IMR-90 (cell line): ENCODE measurements at places on chromosomes 3 and 15. TPM values are rescaled to one million over a fixed set of nuclear protein-coding genes. Genes with fewer than 3 reads are reported as not detected.

- DNase-seq = no peak
Observed at GRCh38 chr3:77411334-77411733, 371.4 kb downstream of the ROBO2 start.

Gene PP2D1
- total RNA-seq = not detected in 2 replicates

DNA sequence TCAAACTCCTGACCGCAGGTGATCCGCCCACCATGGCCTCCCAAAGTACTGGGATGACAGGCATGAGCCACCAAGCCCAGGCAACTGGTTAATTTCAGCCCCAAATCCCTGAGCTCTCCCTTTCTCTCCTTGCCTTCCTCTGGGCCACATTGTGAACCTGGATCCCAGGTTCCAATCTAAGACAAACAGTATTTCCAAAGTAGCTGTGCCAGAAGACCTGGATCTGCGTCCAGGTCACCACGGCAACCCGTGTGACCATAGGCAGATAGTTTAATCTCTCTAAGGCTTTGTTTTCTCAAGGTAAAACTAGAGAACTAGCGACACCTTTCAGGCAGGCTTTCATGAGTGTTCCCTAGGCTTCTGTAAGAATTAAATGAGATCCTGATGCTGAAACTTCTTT, 5.9 kb upstream of the RBPMS2 start:
- no peak for DNase-seq

- no peak for DNase-seq
Observed at GRCh38 chr3:127546554-127546953, 44.0 kb downstream of the TPRA1 start.

- no peak for DNase-seq
Observed at GRCh38 chr15:78761020-78761419, 50.2 kb downstream of the ADAMTS7 start.

DNA sequence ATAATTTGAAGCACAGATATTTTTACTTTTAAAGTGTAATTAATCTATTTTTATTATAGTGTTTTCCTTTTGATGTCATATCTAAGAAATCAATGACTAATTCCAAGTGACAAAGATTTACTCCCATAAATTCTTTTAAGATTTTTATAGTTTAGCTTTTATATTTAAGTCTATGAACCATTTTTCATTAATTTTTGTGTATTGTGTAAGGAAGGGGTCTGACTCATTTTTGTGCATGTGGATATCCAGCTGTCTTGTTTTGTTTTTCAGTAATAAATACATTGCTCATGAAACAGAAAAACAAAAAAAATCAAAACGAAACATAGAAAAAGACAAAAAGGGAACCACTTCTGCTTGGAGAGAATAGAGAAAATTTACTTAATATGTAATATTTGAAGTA, 145.1 kb downstream of the EPHA6 start:
- no peak for DNase-seq

DNA sequence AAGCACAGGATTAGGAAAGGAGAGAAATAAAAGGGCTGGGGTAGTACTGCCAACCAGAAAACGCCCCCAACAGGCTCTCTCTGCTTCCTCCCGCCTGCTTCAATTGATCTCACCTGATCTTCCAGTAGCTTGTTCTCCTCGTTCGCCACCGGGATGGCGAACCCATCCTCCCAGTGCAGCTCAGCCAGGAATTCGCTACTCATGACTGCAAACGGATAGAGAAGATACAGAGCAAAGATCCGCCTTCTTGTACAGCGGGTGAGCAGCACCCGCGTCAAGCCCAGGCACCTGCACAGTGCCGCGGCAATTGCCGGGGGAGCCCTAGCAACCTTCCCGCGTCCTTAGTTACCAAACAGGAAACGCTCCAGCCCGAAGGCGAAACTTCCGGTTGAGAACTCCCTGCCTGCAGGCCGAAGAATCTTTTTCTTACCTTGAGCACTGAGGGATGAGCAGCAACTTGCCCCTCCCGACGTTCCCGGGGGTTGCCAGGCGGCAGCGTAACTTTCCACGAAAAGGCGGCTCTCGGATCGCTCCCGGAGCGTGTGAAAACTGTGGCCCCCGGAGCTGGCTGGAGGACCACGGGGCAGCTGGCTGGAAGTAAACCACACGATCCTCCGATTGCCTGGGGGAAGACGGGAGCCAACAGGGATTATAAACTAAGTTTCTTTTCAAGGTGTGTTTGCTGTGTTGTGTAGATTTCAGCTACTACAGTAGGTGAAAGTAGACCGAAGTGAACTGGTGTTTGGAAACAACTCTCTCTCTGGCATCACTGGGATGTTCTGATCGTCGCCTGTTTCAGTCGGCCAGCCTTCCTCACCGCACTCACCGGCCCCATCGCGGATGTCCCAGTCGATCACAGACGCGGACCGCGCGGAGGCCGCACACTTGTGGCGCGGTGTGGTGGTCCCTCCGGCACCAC, at the start of gene CCDC39:
Gene CCDC39 (minus strand): TSS at position 312 of the 919 bp plus-strand sequence. CDS start 109 bp downstream, at position 203.
- peak; percentile 49 for DNase-seq

- DNase-seq = no peak
Observed at GRCh38 chr3:46661776-46662766, 31.4 kb downstream of the ALS2CL start.

GRCh38 chr3:158809642-158810041, 7.8 kb downstream of the MFSD1 start:
- peak; percentile 37 for DNase-seq

Gene PTX3
- 96.7 and 97.9 TPM in 2 replicates for total RNA-seq

Gene PLD1
- 9.2 and 9.7 TPM in 2 replicates for total RNA-seq

DNA sequence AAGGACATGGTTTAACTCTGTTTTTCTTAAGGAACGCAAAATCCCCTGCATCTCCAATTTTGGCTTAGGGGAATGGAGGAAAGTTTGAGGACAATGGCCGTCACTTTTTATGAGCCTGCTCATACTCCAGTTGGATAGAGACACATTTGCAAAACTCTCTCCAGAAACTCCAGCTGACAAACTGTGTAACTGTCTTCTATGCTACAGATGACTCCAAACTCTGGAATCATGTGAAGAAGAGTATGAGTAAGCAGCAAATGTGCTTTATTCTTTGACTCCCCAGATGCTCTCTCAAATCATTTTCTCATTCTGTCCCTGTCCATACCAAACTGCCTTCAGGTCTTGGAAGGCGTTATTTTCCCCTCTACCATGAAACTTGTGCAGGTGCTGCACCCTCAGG, 226.5 kb upstream of the GPR149 start:
- DNase-seq = no peak

DNA sequence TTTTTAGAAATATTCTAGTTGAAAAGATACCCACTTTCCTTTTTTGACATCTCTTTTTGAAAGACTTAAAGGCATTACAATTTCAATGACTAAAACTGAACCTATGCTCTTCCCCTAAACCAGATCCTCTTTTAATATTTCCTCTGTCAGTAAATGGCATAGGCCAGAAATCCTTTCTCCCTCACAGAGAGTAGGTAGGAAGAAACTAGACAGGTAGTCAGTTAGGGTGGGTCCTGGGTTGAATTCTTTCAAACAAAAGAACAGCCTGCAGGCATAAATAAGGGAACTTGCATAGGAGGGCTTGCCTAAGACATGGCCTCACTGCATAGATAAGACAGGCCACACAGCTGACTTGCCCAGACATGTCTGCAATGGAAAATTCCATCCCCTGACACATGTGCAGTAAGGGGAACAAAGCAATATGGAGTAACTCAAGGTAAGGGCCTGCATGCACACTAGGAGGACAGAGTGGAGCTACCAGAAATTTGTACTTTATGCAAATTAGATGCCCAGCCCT, 23.1 kb downstream of the PLSCR5 start:
- peak; percentile 34 for DNase-seq

Gene IQCH
- 2.5 and 2.8 TPM in 2 replicates for total RNA-seq

Gene CHAC1
- total RNA-seq = 41.9 and 51.3 TPM in 2 replicates

DNA sequence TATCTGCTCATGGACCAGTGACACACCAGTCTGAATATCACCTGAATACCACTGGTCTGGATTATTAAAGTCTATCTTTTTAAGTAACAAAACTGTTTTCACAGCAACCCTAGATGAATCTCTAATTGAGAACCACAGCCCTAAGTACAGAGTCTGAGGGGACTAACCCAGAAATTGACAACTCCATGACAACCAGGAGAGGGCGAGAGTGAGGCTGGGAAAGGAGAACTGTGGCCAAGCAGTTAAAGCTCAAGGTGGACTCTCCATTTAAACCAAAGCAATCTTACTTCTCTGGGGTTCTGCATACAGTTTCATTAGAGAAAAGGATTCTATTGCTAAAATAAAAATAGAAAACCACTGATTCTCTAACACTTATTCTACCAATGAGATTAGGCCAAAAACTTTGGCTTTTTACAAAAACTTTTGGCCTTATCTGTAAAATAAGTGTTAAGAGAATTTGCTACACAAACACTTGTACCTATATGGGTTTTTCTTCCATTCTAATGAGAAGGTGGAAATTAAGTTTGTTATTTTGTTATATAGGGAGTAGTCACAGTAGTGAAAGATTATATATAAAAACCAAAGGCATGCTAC, 11.4 kb downstream of the NEK10 start:
- DNase-seq = peak; percentile 56

- DNase-seq = peak; percentile 37
Observed at GRCh38 chr15:43329217-43329959, 985 bp downstream of the LCMT2 start.

Gene SPINK8
- total RNA-seq = not detected in 2 replicates

- DNase-seq = no peak
Observed at GRCh38 chr3:36945333-36945980, 603 bp upstream of the TRANK1 start.

- DNase-seq = peak; percentile 40
Observed at GRCh38 chr3:156865732-156866131, 39.6 kb downstream of the LEKR1 start.

Gene GPR62
- under 0.01 TPM in 1 of 2 replicates, not detected in the other for total RNA-seq

DNA sequence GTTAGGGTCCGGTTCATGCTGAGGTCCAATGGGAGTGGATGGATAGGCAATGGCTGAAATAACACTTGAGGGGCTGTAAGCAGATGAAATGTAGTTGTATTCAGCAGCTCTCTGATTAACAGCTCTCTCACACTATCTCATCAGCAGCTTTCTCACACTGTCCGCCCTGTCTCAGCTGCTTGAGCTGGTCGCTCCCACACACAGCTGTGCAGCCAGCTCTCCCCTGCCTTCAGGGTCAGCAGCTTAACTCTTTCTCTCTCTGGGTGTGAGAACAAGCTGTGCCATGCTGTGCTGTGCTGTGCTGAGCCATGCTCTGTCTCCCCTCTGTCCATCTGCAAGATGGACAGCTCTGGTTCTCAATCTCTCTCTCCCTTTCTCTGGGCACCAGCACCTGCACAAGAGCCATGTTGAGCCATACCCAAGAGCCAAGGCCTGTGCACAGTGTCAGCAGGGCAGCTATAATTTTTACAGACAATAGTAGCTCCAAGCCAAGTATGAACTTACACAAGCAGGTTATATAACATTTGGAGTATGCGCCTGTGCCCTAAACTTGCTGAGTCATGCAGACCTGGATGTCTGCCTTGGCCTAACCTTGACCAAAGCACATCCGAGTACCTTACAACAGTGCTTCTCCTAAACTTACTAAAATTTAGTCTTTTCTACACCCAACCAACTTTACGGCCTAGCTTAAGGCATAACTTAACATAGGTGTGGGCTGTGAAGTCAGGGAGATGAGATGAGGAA, 291.3 kb upstream of the TRIM42 start:
- DNase-seq = no peak

GRCh38 chr3:126517291-126517951, at the start of gene UROC1:
Gene UROC1 (minus strand): TSS chr3:126517773. CDS start chr3:126517719, 54 bp downstream.
- DNase-seq = no peak

DNA sequence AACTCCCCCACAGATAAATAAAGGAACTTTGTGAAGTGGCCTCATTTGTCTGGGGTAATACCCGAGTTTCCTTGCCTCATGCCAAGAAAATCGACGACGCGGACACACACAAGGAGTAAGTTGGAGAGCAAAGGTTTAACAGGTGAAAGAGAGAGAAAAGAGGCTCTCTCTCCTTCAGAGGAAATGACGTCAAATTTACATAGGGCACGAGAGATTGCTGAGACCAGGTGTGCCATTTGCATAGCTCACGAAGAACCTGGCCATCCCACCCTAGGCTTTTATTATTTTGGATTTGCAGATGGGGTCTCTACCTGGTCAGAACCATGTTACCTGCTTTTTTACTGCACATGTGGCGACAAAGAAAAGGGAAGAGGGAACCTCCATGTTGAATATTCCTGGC, 49.3 kb upstream of the IGF2BP2 start:
- no peak for DNase-seq

- no peak for DNase-seq
Observed at GRCh38 chr3:64161481-64161952, 63.7 kb downstream of the PRICKLE2 start.

Gene GABRG3
- not detected in 2 replicates for total RNA-seq

- peak; percentile 86 for DNase-seq
Observed at GRCh38 chr3:196406811-196407470, 25.3 kb downstream of the UBXN7 start.

DNA sequence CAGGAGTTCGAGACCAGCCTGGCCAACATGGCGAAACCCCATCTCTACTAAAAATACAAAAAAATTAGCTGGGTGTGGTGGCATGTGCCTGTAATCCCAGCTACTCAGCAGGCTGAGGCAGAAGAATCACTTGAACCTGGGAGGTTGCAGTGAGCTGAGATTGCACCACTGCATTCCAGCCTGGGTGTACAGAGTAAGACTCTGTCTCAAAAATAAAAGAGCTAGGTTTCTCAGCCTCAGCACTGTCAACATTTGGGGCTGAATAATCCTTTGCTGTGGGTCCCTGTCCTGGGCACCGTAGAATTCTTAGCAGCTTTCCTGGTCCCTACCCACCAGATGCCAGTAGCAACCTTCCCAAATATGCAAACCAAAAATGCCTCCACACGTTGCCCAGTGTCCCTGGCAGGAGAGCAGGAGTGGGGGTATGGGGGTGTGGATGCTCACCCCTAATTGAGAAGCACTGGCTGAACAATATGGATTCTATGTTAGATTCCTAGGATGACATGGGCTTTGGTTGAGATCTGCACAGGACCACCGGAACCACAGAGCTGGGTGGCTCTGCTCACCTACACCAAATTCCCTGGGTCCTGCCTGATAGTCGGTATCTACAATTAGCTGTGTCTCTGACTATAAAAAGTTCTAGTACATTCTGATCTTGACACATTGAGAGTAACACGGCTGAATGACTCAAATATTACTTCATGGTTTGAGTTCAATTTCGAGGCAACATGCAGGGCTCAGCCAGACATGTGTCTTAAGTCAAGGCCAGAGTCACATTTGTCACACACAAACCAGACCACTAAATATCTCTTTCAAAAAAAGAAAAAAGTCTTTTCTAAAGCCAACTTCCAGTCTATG, 577.0 kb upstream of the MDFIC2 start:
- peak; percentile 15 for DNase-seq

- no peak for DNase-seq
Observed at GRCh38 chr3:147518465-147518864, 109.3 kb downstream of the ZIC1 start.

Gene ATP13A5
- total RNA-seq = not detected in 2 replicates

DNA sequence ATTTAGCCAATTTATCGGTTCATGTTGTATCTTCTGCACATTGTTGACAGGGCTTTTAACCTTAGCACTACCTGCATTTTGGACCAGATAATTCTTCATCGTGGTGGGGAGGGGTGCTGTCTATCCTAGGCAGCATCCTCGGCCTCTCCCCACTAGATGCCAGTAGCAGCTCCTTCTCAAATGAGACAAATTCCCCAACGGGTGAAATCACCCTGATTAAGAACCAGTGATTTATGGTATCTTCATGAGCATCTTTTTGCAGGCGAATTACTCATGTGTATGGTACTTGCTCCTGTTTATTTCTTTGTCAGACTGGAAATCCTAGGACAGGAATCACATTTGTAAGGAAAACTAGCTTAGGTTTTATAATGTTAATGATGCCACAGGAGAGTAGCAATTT, 68.0 kb downstream of the C3orf70 start:
- peak; percentile 77 for DNase-seq
